Activated naive CD4-positive, alpha-beta T cell treated with anti-CD3 and anti-CD28 coated beads, Interleukin-2, amount 10 ng/mL, durations not matched to agents 7 days and 5 days (primary cell): ENCODE measurements at places on chromosomes 4 and X.

DNA sequence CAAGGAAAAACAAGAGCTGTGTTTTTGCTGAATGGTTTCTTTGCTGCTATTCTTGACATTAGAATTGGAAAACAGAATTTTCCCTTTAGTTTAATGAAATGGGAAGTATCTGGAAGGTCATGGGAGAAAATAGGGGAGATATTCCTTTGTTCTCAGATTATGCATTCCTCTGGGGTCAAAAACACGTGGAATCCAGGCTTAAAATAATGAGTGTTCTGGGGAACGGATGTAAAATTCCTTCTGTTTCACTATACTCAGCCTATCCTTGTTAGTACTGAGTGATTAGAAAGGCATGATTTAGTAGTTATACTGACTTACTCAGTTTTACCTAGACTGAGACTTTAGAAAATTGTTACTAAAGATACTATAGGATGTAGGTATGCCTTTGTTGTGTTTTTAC lies 107.3 kb downstream of the ARHGAP10 start:
- DNase-seq = no peak

GRCh38 chrX:129706400-129707072 lies 32.2 kb upstream of the XPNPEP2 start:
- DNase-seq = no peak

DNA sequence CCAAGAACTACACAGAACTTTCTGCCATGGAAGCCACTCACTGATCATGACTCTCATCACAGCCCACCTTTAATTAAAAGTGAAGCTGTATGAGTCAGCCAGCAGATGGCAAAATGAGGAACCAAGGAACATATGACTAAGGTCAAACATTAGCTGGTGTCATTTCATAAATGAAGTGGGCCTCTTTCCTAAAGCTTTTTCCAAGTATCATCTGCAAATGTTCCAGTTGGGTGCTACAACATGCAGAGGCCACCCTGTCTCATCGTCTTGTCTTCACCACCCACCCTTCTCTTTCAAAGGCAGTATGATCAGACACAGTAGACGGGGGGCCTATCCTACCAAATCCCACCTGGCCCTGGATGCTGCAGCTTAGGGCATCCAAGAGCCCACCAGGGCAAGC lies 9.2 kb upstream of the EOLA1 start:
- DNase-seq = no peak

DNA sequence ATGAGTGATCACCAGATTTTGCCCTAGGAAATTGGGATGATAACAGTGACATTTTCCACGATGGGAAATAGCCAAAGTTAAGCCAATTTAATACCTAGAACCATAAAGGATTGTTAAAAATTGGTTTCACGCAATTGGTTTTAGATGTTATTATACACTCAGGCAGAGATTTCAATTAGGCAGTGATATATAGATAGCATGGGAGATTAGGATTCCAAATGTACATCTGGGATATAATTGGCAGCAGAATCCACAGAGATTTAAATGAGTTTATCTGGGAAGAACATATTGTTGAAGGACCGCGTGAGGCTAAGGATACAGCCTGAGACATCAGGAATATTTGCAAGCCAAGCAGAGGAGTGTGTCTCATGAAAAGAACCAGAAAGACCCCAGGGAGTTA lies 351.6 kb downstream of the GPM6A start:
- DNase-seq = no peak

- DNase-seq = no peak
Measured at GRCh38 chr4:99352602-99353537, at the start of gene ADH1C. Gene ADH1C, minus strand, starts transcription at chr4:99352746. Its CDS starts 71 bp downstream, at chr4:99352675.

GRCh38 chr4:113502476-113502875 lies 259.1 kb downstream of the CAMK2D start:
- DNase-seq = no peak

- DNase-seq = peak; percentile 42
Measured at GRCh38 chr4:71270901-71271300, 67.9 kb upstream of the SLC4A4 start.

DNA sequence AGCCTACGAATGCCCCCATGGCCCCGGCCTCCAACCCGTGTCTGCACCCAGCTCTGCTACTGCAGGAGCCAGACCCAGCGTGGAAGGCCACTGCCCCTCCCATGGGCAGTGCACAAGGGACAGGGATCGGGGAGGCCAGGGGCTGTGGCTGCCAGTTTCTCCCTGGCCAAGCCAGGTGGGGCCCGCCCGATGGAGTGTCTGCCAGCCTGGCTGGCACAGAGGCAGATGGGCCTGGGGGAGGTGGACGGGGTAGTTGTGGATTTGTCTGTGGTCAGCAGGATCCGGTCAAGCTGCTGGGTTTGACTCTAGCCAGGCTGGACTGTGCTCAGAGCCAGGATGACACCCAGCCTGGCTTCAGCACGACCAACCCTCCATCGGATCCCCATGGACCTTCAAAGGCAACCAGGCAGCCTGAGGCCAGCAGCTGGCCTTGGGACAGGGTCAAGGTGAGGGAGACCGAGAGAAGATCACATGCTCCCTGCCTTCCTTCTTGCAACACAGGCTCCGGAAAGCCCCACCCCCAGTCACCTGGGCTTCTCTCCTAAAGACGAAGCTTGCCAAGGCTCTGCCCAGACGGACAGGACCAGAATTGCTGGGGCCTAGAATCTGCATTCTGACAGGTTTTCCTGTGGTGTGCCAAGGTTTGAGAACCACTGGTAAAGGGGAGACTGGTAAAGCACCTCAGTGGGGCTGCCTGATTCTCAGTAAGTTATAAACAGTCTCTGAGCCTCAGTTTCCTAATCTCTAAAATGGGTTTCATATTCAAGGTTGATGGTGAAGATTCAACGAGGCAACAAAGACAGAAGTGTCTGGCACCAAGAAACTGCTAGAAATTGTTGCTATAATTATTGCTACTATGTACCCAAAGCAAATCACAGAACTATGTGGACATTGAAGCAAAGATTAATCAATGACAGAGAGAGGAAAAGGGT lies 78.6 kb downstream of the PPP2R2C start:
- no peak for DNase-seq
